ENCODE measurements at places on chromosomes 5 and 9. TPM values are rescaled to one million over a fixed set of nuclear protein-coding genes. Genes with fewer than 3 reads are reported as not detected.

Gene SEMA6A
- 0.36 TPM for total RNA-seq

Gene BARHL1
- total RNA-seq, result not detected

DNA sequence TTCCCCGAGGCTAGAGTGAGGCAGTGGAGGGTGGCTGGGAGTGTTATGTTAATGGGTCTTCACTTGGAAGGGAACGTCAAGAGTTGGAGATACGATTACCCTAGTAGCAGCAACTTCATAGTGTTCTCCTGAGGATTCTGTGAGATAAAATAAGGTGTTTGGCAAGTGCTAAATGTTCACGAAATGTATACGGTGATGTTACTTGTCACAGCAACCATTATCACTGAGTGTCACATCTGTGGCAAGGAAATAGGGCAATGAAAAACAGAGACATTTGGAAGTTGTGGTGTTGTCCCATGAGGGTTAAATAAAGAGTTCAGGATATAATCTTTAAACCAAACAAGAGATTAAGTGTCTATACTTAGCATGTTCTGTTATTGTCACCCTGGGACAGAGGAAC is 183.3 kb downstream of the ALDH1A1 start:
- H3K4me3 ChIP-seq, result no peak overlapping the region
- no peaks in the 10 kb centered on the region for H3K27me3 ChIP-seq
- no peaks in the 10 kb centered on the region for H3K4me1 ChIP-seq
- DNase-seq, result no peak
- no peak overlapping the region for H3K27ac ChIP-seq

- peak; percentile 4 for DNase-seq
- H3K36me3 ChIP-seq, result no peaks in the 10 kb centered on the region
- H3K4me3 ChIP-seq, result no peak overlapping the region
- no peak overlapping the region for H3K27ac ChIP-seq
Measured at GRCh38 chr5:72006361-72006760, 100.9 kb upstream of the MAP1B start.

GRCh38 chr5:175516933-175517823 is 38.8 kb downstream of the SFXN1 start:
- no peak overlapping the region for H3K27ac ChIP-seq
- peaks cover 2% of the 10 kb centered on the region for H3K4me1 ChIP-seq

Gene S1PR3
- 31.1 TPM for total RNA-seq

GRCh38 chr5:139686706-139687441 is 38.7 kb downstream of the CXXC5 start:
- no peak overlapping the region for H3K4me3 ChIP-seq
- no peaks in the 10 kb centered on the region for H3K27me3 ChIP-seq
- H3K36me3 ChIP-seq, result peaks cover 25% of the 10 kb centered on the region
- DNase-seq, result no peak

DNA sequence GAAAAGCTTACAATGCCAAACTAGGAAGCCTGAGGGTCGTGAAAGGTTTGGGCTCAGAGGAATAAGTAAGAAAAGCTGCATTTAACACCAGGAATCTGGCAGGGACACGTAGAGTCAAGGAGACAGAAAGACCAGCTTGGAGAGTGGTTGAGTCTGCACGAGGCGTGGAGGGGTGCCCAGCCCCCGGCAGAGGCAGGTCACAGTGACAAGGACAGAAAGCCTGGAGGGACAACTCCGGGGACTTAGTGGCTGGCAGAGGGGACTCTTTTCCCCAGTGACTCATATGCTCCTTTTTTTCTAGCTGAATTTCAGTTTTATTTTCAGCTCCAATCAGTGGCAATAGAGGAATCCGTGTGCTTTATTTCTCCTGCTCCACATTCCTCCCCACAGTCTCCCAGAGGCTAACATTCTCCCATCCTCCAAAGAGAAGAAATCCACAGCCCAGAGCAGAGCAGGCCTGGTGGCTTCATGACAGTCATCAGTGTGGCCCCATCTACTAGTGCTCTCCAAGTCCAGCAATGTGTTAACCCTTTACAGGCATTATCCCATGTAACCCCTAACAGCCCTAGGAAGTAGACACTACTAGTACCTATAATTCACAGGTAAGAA is 80.7 kb downstream of the KCNIP1 start:
- no peaks in the 10 kb centered on the region for H3K36me3 ChIP-seq
- no peak overlapping the region for H3K27ac ChIP-seq
- no peak overlapping the region for H3K4me3 ChIP-seq
- H3K4me1 ChIP-seq, result no peaks in the 10 kb centered on the region

Gene SHC3
- total RNA-seq, result 13.9 TPM

Gene FGF10
- total RNA-seq, result not detected

DNA sequence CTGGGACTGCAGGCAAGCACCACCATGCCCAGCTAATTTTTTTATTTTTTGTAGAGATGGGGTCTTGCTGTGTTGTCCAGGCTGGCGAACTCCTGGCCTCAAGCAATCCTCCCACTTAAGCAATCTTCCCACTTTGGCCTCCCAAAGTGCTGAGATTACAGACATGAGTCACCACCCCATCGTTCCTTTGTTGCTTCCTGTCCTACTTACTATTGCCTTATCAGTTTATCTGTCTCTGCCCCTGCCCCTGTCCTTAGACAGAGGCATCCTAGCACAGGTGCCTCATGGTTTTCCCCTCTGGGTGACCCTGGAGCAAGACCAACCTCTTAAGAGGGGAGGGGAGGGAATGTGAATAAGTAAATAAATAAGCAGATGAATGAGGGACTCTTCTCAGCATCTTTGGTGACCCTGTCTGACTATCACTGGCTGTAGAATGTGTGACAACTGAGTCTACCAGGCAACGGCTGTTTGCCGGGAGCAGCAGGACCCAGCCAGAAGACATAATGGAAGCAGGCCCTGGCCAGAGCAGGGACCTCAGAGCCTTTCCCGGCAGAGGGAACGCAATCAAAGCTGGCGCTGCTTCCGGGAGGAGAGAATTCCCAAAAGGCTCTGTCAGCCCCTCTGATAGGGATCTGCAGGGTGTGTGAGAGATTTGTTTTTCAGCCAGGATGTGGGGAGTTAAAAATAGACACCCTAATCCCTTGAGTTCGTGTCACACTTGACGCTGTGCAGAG is 43.8 kb upstream of the DAB2IP start:
- peaks cover 14% of the 10 kb centered on the region for H3K4me1 ChIP-seq
- no peak overlapping the region for H3K27ac ChIP-seq
- no peaks in the 10 kb centered on the region for H3K36me3 ChIP-seq
- no peaks in the 10 kb centered on the region for H3K27me3 ChIP-seq
- no peak overlapping the region for H3K4me3 ChIP-seq

Gene IL3
- not detected for total RNA-seq

Gene IL13
- not detected for total RNA-seq

DNA sequence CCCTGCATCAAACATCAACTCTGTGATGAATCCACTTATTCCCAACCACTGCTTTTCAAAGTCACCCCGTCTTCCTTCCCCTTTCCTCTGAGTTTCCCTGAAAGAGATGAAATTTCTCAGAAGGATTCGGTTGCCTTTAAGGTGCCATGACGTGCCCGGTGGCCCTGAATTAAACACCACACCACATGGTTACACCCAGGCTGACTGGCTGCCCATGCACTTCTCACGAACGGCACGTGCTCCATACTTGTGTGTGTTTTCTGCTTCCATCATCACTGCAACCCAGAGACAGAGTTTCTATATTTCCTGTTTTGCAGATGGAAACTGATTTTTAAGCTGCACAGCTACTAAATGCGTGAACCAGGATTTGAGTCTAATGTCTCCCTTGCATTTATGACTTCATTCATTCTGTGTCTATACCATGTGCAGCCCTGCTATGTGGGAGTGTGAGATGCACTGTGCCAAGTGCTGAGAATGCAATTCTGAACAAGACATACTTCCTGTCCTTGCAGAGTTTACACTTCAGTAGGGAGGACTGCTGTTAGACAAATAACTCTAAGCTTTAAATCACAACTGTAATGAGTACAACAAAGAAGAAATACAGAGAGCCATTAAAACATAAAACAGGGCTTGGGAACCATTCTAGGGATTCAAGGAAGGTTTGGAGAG is 162.9 kb downstream of the NXNL2 start:
- no peak overlapping the region for H3K4me3 ChIP-seq
- peaks cover 3% of the 10 kb centered on the region for H3K4me1 ChIP-seq
- no peaks in the 10 kb centered on the region for H3K27me3 ChIP-seq
- no peaks in the 10 kb centered on the region for H3K36me3 ChIP-seq

DNA sequence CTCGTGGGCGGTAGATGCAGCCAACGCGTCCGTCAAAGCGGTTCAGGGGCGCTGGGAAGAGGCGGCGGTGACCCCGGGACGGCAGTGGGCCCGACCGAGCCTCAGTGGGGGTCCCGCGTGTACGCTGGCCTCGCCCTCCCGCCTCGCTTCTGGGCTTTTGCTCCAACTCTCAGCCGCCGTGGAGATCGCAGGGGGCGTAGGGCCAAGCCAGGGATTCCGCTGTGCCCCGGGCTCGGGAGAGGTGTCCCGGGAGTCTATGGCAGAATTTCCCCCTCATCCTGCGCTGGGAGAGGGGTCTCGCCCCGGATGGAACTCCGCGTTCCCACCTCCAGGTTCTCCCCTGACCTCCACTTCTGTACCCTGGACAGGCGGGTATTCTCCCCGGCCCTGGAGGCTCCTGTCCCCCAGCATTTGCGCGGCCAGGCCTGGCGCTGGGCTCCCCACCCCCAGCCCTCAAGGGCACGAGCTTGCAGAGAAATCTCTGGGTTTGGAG is 131.9 kb downstream of the MRPL36 start:
- no peak overlapping the region for H3K4me3 ChIP-seq
- no peak for DNase-seq
- no peaks in the 10 kb centered on the region for H3K36me3 ChIP-seq
- H3K4me1 ChIP-seq, result no peaks in the 10 kb centered on the region
- peaks cover 60% of the 10 kb centered on the region for H3K27me3 ChIP-seq

Gene SARDH
- total RNA-seq, result 5.0 TPM

Gene COL27A1
- total RNA-seq, result 2.2 TPM

DNA sequence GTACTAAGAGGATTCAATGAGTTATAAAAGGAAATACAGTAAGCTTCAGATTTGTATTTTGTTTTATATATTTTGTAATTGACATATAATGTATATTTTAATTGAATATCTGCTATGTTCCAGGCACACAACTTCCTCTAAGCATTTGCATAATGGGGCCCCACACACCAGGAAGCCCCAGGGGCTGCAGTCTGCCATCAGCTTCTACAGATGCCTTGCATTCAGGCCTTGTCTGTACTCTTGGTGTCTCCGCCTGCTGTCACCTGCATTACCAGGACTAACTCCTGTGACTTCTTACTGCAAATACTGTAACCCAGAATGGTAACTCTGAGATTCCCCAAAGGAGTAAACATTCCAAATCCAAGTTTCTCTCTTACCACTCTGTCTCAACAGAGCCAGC is 20.6 kb downstream of the ARL15 start:
- H3K27ac ChIP-seq, result no peak overlapping the region
- no peak overlapping the region for H3K4me3 ChIP-seq
- no peaks in the 10 kb centered on the region for H3K27me3 ChIP-seq
- H3K36me3 ChIP-seq, result no peaks in the 10 kb centered on the region
- no peaks in the 10 kb centered on the region for H3K4me1 ChIP-seq

GRCh38 chr9:26247861-26248260 is 569.6 kb upstream of the TUSC1 start:
- H3K27me3 ChIP-seq, result no peaks in the 10 kb centered on the region
- no peak overlapping the region for H3K4me3 ChIP-seq
- no peak overlapping the region for H3K27ac ChIP-seq
- H3K4me1 ChIP-seq, result peaks cover 5% of the 10 kb centered on the region
- no peaks in the 10 kb centered on the region for H3K36me3 ChIP-seq

Gene IZUMO3
- total RNA-seq, result not detected

Gene ANKRD33B
- total RNA-seq, result 2.5 TPM

GRCh38 chr9:14542071-14542470 is 151.2 kb downstream of the ZDHHC21 start:
- no peak for DNase-seq
- H3K4me1 ChIP-seq, result no peaks in the 10 kb centered on the region
- H3K36me3 ChIP-seq, result no peaks in the 10 kb centered on the region
- no peak overlapping the region for H3K27ac ChIP-seq

GRCh38 chr5:143618141-143618540 is 193.8 kb upstream of the HMHB1 start:
- H3K4me1 ChIP-seq, result no peaks in the 10 kb centered on the region
- H3K4me3 ChIP-seq, result no peak overlapping the region
- no peak overlapping the region for H3K27ac ChIP-seq
- H3K27me3 ChIP-seq, result no peaks in the 10 kb centered on the region
- H3K36me3 ChIP-seq, result no peaks in the 10 kb centered on the region
- no peak for DNase-seq

- H3K4me3 ChIP-seq, result no peak overlapping the region
- H3K4me1 ChIP-seq, result no peaks in the 10 kb centered on the region
- DNase-seq, result no peak
- H3K27ac ChIP-seq, result no peak overlapping the region
Measured at GRCh38 chr9:75657015-75657414, 233.5 kb upstream of the PCSK5 start.

DNA sequence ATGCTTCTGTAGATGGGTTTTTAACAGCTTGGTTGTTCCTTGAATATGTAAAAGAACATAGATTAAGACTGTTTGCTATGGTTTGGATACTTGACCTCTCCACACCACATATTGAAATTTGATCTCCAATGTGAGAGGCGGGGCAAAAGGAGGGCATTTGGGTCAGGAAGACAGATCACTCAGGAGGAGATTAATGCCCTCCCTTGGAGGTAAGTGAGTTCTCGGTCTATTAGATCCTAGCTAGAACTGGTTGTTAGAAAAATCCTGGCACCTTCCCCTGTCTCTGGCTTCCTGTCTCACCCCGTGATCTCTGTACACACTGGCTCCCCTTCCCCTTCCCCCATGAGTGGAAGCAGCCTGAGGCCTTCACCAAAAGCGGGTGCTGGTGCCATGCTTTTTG is 281.1 kb upstream of the ANKRD55 start:
- H3K4me1 ChIP-seq, result peaks cover 4% of the 10 kb centered on the region
- no peak for DNase-seq
- peaks cover 6% of the 10 kb centered on the region for H3K27me3 ChIP-seq

DNA sequence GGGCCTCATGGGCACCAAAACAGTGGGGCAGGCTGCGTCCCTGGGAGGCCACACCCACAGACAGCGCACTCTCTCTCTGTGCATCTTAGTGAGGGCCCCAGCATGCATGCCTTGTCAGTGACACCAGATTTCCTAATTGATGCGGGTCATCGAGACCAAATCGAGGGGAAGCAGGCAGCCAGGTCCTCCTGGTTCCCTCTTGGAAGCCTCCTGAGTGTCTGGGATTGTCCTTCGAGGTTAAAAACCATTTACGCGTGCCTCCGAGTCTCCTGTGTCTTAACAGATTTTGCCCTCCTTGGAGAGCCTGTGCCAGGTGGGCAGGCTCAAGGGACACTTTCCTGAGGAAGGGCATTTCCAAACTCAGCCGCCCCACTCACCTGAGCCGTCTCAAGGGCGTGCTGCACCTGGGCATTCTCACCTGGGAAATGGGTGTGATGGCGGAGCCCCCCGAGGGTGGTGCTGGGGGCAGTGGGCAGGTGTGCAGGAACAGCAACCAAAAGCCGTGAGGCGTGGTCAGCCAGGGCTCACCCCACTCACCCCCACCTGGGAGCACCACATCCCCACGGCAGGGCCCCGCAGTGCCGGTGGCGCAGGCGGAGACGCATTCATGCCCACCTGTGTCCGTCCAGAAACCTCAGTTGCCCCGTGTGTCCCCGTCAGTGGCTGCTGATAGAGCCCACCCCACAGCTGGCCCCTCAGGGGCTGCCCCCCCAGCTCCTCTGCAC is 2.7 kb downstream of the SLC6A19 start:
- DNase-seq, result no peak
- H3K36me3 ChIP-seq, result no peaks in the 10 kb centered on the region
- H3K27me3 ChIP-seq, result peaks cover 27% of the 10 kb centered on the region
- H3K27ac ChIP-seq, result no peak overlapping the region
- H3K4me3 ChIP-seq, result no peak overlapping the region
- H3K4me1 ChIP-seq, result peaks cover 3% of the 10 kb centered on the region

GRCh38 chr9:68574150-68574549 is 33.5 kb upstream of the TMEM252 start:
- H3K4me3 ChIP-seq, result no peak overlapping the region
- H3K4me1 ChIP-seq, result no peaks in the 10 kb centered on the region
- no peak overlapping the region for H3K27ac ChIP-seq
- H3K27me3 ChIP-seq, result peaks cover 1% of the 10 kb centered on the region
- no peak for DNase-seq
